NCI-H2107 (cell line): ENCODE measurements at places on chromosomes 1 and 21.
A peak's percentile ranks its signal among the peaks of the same experiment; 100 is the strongest.

DNA sequence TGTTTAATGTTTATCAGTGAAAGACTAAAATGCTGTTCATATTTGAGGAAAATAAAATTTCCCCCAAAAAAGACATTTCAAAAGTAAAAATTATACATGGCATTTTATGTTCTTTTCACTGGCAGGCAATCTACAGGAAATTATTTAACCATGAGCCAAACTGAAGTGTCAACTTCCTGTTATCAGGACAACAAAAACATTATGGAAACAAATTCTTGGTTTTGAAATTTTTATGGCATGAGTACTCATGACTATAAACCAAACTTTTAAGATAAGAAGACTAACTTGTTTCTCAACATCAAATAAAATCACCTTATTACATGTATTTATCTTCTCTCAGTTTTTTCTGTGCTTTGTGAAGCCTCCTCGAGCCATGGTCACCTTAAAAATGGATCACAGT lies 698.6 kb downstream of the LTN1 start:
- DNase-seq = no peak

DNA sequence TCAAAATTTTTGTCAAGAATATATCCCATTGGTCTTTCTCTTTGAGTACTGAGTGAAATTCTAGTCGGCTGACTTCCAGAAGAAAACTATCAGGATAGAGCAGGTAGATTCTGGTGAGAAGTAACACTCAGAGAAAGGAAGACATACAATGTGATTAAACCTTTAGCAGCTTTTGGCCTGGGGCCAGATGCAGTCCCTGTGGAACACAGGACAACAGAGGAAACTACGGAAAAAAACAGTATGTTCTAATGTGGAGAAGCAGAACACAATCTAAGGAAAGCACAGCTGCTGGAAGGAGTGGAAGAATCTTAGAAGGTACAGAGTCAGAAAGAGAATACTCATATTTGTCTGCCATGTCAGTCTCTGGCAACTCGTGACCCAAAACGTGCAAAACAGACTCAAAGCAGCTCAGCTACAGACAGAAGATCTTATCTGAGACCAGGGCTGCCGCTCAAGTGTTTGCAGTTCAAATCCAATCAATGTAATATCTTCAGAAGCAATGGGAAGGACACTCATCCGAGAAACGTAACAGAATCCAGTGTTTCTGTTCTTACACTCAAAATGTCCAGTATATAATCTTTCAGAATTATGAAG lies 283.8 kb downstream of the MRPL39 start:
- DNase-seq = no peak

DNA sequence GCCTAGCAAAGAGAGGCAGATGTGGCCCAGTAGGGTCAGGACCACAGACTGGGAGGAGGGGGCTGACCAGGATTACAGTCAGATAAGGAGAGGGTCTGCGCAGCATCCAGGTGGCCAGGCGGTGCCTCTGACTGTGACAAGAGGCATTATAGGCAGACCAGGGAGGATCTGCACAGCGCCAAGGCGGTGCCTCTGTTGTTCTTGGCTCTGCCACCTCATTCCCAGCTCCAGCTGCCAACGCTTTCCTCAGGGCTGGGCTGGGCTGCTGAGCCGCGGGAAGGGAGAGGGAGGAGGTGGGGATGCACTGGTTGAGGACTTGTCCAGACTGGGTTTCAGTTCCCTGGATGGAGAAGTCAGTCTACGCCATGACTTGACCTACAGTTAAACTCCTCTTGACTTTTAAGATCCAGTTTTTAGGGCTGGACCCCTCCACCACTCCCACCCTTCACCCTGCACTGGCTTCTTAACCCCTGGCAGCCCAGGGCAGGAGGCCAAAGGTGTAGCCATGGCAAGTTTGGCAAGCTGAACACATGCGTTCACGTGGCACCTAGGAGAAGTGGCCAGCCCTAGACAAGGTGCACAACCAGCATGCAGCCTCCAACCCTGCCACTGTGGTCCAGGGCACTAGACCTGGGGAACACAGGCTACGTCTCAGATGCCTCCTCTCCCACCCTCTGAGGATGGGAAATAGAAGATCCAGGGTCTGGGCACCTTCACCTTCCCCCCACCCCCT lies 4.5 kb upstream of the CRABP2 start:
- peak; percentile 53 for DNase-seq

DNA sequence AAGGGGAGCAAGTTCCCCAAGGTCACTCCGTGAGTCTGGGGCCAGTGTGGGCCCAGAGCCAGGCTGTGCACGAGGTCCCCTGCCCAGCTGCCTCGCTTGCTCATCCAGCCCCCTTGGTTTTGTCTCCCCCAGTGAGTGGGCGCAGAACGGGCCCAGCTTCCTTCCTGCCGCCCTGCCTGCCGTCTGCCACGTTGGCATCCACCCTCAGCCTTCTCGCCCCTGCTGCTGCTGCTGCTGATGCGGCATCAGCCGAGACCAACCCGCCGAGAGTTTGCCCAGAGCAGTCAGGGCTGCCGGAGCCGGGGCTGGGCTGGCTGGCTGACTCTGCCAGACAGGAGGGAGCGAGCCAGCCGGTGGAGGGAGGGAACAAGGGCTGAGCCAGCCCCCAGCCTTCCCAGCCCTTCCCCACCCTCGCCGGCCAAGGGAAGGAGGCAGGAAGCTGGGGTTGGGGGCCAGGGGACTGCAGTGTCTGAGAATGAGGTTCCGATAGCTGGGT lies 31.4 kb upstream of the WASF2 start:
- DNase-seq = no peak

DNA sequence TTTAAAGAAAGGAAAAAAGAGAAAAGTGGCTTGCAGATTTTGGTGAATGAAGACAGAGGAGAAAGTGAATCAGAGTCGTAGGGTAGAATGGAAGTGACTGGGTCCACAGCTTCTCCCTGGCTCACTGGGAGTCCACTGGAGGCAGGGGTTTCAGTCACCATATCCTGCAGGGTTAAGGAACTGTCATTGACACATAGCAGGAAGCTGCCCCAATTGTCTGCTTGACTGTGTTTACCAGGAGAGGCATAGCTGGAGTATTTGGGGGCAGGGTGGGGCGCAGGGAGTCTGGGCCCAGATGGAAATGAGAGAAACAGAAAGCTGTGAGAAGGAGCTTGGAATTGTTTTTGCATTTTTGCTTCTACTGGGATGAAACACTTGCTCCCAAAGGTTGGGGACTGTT lies 228.8 kb upstream of the CSF3R start:
- no peak for DNase-seq

- DNase-seq = no peak
Measured at GRCh38 chr1:9345471-9345870, 52.8 kb downstream of the SPSB1 start.

- DNase-seq = no peak
Measured at GRCh38 chr21:26448751-26449150, 124.3 kb downstream of the CYYR1 start.

GRCh38 chr1:180614730-180615129 lies 17.1 kb upstream of the XPR1 start:
- no peak for DNase-seq

- DNase-seq = no peak
Measured at GRCh38 chr1:157399343-157399983, 152.9 kb downstream of the FCRL5 start.

DNA sequence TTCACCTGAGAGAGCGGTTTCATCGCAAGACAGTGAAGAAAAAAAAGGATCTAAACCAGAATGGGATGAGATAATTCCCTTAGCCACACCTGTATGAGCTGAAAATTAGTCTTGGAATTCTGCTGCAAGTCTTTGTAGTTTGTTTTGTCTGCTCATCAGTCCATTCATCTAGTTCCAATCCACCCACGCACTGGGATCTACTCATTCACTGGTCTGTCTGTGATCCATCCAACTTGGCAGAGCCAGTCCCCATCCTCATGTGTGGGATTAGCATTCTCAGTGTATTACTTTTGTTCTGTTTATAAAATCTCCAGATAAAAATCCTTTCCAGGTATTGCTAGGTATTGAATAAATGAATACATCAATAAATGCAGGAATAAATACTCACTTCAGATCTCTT lies 266.5 kb upstream of the USP24 start:
- DNase-seq = no peak

DNA sequence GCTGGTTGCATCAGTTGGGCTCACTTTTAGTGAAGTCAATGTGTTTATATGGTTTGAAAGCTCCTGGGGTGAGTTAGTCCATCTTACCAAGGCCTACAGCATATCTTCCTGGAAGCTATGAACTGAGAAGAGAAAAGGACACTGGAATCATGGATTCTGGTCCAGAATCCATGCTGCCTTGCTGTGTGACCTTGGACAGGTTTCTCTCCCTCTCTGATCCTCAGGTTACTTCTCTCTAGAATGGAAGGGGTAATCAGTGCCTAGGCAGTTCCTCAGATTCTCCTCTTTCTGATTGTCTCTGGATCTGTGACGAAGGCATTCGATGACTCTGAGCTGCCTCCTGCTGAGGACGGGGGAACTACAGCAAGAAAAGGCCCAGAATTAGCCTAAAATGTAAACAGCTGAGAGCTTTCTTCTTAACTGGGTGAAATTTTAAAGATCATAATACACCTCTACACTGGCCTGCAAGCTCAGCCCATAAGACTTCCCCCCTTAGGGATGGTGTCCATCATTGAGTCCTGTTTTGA lies 425.0 kb upstream of the VAMP3 start:
- no peak for DNase-seq

GRCh38 chr1:182851825-182852224 lies 12.7 kb downstream of the DHX9 start:
- DNase-seq = no peak

DNA sequence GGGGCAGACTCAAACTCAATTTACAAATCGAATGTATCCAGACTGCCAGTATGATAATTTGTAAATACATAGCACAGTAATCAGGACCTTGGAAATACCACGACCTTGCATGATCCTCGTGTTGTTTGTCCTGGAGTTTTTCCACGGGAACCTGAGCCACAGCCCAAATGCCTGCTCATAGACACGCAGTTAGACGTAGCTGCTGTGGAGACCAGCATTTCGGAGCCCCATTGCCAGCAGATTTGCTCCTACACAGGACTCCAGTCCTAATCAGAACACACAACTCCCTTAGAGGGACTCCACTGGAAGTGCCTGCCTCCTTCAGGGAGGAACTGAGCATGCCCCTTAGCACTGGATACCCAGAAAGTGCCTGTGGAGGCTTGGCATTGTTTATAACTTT lies 163.2 kb downstream of the GALNT2 start:
- DNase-seq = no peak

GRCh38 chr1:174535207-174535606 lies 87.4 kb downstream of the GPR52 start:
- DNase-seq = no peak

- no peak for DNase-seq
Measured at GRCh38 chr1:44002606-44003157, 11.3 kb downstream of the CCDC24 start.

GRCh38 chr1:30505853-30506252 lies 217.5 kb downstream of the MATN1 start:
- no peak for DNase-seq

- no peak for DNase-seq
Measured at GRCh38 chr1:89962024-89962741, 32.7 kb upstream of the ZNF326 start.

GRCh38 chr21:33703750-33704606 lies 61.7 kb downstream of the ITSN1 start:
- DNase-seq = no peak

DNA sequence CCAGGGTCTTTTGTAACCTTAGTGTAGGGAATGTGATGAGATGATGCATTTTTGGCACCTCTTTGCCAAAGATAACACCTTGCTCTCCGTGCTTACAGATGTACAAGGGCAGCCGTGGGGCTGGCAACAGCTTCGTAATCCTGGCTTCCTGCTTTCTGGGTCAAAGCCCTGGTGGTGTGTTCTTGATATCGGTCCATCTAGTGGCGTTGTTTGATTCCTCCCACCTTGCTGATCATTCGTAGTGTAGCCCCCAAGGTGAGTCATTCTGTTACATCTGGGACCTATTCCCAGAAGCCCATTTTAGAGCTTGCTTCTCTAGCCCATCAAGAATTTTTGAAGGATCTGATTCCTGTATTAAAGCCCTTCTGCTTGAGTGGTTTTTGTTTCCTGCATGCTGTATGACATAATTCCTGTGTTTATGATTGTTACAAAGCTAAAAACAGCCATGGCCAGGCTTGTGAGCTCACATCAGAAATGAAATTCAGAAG lies 7.0 kb upstream of the CCT8 start:
- DNase-seq = no peak

DNA sequence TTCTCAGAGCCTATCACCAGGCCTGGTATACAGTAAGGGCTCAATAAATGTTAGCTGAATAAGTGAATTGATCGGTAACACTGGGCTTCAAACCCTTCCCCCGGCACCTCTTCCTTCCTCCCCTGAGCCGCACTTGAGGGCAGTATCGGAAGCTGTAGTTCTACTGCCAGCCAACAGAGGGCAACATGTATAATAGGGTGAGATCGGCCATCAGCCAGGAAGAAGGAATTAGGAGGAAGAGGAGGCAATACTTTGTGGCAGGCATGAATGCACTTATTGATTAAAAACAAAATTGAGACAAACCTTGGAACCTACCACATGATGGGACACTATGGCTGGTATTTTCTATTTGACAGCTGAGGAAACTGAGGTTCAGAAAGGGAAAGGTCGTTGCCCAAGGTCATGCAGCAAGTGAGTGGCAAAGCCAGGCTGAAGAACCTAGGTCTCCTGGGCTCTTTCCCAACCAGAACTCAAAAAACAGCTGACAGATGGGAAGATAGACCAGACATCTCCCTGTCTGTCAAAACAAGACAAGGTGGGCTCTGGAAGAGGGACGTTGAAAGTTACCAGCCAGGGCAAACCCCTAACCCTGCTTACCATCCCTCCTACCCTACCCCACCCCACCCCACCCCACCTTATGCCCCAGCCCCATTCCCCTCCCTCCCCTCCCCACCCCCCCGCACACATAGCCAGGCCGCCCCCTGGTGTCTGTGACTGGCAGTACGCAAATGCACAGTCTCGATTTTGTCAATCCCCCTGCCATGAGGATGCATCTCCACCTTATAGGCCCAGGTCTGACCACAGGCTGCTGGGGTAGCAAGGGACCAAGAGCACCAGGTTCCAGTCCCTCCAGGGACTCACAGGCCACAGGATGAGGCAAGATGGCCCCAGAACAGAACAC lies 107.3 kb upstream of the RUNX3 start:
- DNase-seq = no peak
